Activated CD4-positive, alpha-beta memory T cell treated with anti-CD3 and anti-CD28 coated beads, Interleukin-2, amount 10 ng/mL, durations not matched to agents 7 days and 5 days (primary cell): ENCODE measurements at places on chromosomes 2 and 18. TPM values are rescaled to one million over a fixed set of nuclear protein-coding genes. Genes with fewer than 3 reads are reported as not detected.

- DNase-seq, result no peak
- no peak overlapping the region for H3K4me3 ChIP-seq
- no peaks in the 10 kb centered on the region for H3K4me1 ChIP-seq
- H3K27ac ChIP-seq, result no peak overlapping the region
- H3K27me3 ChIP-seq, result peaks cover 14% of the 10 kb centered on the region
Observed at GRCh38 chr2:70608373-70608772, 54.7 kb upstream of the TGFA start.

- DNase-seq, result peak; percentile 29
- H3K4me3 ChIP-seq, result no peak overlapping the region
- H3K36me3 ChIP-seq, result peaks cover 17% of the 10 kb centered on the region
- peak overlapping the region; percentile 40 for H3K27ac ChIP-seq
- peaks cover 2% of the 10 kb centered on the region for H3K27me3 ChIP-seq
Observed at GRCh38 chr2:173264603-173265366, 89.9 kb upstream of the CDCA7 start.

GRCh38 chr2:141534666-141535362, 596.0 kb downstream of the LRP1B start:
- H3K27ac ChIP-seq, result no peak overlapping the region
- H3K36me3 ChIP-seq, result no peaks in the 10 kb centered on the region
- no peaks in the 10 kb centered on the region for H3K4me1 ChIP-seq
- DNase-seq, result no peak

The CD8B2 gene
- total RNA-seq, result not detected

The ICA1L gene
- total RNA-seq, result 3.1 TPM

The ADAM23 gene
- 0.98 TPM for total RNA-seq
